ENCODE measurements at places on chromosomes 13 and 19. TPM values are rescaled to one million over a fixed set of nuclear protein-coding genes. Genes with fewer than 3 reads are reported as not detected.

DNA sequence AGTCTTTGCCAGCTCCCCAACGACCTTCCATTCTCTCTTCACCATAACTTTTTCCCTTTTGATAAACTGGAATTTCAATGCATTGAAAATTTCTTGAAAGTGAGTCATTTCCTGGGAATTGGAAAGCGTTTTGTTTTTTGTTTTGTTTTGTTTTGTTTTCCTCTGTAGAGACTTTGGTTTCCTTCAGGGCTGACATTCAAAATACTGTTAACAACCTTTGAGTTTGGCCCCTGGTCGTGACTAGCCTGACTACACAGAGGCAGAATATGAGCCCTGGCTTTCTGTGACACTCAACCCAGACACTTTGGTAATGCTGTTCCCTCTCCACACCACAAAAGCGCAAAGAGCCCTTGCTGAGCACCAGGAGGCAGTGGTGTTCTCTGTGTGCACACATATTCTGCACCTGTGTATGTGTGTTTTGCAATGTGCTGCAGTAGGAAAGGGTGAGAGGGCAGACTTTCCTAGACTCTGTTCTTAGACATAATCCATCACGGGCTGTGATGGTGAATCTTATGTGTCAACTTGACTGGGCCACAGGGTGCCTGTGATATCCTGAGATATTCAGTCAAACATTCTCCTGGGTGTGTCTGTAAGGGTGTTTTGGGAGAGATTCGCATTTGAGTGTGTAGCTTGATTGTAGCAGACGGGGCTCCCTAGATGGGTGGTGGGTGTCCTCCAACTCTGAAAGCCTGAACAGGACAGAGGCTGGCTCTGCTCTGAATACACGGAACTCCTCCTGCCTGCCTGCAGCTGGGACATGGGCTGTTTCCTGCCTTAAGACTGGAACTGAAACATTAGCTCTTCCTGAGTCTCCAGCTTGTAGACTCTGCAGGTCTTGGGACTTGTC lies 29.5 kb upstream of the ANKRD10 start:
- no peak for DNase-seq

GRCh38 chr19:39412100-39412866 lies at the start of gene PLEKHG2:
TSS of gene PLEKHG2 (plus strand) at chr19:39412669. CDS start at chr19:39414087, 1,418 bp downstream.
- peak; percentile 99 for DNase-seq

- DNase-seq: peak; percentile 54
Measured at GRCh38 chr13:111282425-111282824, 38.0 kb upstream of the TEX29 start.

DNA sequence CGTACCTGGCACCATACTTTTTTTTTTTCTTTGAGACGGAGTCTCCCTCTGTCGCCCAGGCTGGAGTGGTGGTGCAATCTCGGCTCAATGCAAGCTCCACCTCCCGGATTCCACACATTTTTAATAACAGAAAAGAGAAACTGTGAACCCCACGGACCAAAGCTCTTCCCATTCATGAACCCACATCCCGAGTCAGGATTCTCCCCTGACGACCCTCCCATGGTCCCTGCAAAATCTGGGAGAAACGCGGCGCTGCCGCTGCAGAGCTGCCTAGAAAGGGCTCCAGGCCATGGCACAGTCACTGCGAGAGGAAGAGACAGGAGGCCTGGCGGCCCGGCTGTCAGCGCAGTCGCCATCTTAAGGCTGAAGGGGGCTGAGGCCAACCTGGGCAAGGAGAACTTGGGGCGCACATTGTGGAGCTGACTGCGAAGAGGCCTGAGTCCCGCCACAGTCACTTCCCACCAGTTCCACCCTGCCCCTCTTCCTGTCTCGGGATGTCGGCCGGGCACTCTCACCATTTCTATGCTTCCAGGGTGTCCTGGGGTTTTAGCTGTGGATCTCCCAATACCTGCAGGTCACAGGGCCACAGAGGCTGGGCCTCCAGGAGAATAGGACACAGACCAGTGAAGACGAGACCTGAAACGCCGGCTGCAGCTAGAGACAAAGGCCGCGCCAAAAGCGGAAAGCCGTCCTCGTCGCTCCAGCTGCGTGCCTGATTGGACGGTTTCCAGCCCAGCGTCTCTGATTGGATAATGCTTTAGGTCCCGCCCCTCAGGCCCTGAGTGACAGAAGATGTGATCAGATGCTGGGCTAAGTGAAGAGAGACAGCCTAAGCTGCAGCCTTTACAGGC lies 71.0 kb downstream of the ZNF486 start:
- DNase-seq: peak; percentile 94

GRCh38 chr13:53240401-53241025 lies 211.9 kb downstream of the OLFM4 start:
- DNase-seq: no peak

DNA sequence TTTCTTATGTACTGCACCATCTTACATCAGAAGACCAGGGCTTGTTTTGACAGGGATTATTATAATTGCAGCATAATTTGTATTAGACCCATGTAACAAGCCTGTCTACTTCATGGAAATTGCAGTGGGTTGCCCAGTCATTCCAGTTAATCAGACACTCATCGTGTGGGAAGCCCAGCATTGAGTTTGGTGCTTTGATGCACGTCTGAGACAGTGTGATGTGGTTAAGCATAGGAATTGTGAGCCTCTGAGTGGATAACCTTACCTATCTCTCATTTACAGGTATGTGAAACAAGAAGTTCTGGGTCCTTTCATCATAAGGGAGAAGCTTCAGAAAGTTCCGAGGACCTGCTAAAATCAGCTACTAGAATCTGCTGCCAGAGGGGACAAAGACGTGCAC lies 12.8 kb downstream of the RGCC start:
- no peak for DNase-seq

- no peak for DNase-seq
Measured at GRCh38 chr13:46874006-46874405, 22.8 kb downstream of the HTR2A start.

DNA sequence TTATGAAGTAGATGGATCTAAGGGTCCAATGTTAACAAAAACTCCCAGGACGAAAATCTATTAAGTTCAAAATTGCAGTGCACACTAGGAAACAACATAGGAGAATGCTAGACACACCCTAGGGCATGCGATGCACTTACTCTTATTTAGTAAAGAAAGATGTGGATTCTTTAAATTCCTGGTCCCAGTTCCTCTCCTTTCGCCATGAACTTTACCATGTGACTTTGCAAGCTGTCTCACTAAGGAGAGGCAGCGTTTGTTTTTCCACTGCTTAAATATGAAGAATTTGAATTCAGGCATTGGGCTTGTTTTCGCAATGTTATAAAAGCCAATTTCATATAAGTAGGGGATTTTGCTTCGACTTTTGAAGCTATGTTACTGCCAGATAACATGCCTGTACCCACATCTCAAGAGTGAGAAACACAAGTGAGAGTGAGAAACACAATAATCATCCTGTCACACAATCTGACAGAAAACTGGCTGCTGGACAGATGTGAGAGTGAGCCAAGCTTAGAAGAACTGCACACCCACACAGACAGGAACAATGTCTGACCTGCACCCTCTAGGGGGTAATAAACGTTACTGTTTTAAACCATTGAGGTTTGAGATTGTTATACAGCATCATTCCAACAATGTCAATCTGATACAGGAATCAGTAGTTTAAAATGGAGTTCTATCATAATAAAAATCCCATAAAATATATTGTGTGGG lies 1308.4 kb downstream of the SLITRK5 start:
- DNase-seq: no peak

DNA sequence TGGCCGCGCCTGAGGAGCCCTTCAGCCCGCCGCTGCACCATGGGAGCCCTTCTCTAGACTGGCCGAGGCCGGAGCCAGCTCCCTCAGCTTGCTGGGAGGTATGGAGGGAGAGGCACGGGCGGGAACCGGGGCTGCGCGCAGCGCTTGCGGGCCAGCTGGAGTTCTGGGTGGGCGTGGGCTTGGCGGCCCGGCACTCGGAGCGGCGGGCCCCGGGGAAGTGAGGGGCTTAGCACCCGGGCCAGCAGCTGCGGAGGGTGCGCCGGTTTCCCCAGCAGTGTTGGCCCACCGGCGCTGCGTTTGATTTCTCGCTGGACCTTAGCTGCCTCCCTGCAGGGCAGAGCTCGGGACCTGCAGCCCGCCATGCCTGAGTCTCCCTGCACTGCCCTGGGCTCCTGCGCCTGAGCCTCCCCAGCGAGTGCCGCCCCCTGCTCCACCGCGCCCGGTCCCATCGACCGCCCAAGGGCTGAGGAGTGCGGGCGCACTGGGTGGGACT lies 1890.0 kb upstream of the PCDH20 start:
- no peak for DNase-seq

DNA sequence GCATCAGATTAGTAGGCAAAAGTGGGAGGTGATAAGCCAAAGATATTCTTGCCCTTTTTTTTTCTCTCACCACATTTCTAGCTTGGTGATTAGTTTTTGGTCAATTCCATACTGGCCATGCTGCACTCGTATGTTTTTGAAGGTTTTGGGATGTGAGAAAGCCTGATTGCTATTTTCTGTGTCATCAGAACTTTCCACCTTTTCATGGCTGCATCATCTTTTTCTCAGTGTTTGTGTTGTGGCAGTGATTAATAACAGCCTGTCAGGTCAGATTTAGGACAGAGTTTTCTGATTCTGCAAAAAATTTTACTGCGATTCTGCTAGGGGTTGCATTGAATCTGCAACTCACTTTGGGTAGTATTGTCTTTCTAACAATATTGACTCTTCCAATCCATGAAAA lies 32.9 kb downstream of the PSG1 start:
- no peak for DNase-seq

DNA sequence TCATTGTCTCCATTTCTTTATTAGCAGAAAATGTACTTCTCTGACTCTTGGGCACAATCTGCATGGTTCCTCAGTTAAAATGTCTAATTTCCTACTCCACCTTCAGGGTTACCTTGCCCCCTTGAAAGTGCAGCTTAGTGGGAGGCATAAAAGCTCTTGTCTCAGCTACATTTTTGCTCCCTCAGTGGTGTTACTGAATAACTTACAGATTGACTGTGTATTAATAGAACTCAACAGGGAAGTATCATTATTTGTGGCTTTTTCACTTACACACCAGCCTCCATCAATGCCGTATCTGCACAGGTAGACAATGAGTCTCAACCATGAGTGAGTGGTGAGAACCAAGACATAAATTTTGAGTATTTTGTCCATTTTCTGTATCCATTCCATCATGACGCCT lies 456.2 kb upstream of the MIR17HG start:
- no peak for DNase-seq

DNA sequence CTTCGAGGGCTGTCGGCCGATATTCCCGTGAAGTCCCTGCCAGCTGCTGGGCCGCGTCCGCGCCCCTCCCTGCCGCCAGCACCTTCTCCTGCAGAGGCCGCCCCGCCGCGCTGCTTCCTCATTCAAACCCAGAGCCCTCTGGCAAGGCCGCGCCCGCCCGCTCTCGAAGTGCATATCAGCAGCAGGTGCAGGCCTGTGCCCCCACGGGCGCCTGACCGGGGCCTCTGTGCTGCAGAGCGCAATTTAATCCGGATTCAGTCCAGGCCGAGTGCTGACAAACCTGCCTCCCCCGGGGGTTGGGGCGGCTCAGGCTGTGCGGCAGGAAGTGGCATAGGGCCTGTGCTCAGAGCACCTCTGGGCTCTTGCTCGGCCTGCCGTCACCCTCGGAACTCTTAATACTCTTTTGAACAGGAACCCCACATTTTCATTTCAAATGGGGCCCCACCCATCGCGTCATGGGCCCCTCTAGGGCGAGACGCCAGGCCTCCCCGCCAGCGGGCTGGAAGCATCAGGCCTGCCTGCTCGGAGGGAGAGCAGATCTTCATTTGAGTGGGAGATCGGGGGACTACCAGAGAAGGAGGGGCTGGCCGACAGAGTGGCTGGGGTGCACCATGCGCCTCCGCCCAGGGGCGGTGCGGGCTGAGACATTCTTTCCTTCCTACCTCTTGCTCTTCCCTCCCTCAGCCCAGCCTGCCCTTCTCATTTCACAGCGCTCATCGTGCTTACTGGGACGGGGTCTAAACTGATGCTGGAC lies 125.7 kb downstream of the TNFRSF19 start:
- DNase-seq: peak; percentile 61

- no peak for DNase-seq
Measured at GRCh38 chr19:41652250-41652649, 25.4 kb upstream of the CEACAM4 start.

GRCh38 chr19:12287958-12288500 lies 6.7 kb downstream of the ZNF44 start:
- no peak for DNase-seq

DNA sequence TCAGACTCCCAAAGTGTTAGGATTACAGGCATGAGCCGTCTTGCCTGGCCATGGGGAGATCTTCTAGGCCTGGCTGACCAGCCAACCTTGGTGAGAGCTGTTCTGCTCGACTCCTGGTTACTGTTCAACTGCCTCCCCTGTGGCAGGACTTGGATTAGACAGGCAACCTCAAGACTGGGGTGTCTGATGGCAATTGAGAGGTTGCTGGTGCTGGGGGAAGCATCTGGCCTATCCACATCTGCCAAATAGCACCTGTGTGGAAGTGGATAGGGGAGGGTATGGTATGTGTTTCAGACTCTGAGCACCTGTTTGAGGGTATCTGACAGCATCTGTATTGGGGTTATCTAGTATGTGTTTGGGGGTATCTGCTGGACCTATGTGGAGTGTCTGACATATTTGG lies 44.7 kb downstream of the ARHGEF18 start:
- DNase-seq: no peak

GRCh38 chr13:67069117-67069767 lies 160.9 kb downstream of the PCDH9 start:
- no peak for DNase-seq

DNA sequence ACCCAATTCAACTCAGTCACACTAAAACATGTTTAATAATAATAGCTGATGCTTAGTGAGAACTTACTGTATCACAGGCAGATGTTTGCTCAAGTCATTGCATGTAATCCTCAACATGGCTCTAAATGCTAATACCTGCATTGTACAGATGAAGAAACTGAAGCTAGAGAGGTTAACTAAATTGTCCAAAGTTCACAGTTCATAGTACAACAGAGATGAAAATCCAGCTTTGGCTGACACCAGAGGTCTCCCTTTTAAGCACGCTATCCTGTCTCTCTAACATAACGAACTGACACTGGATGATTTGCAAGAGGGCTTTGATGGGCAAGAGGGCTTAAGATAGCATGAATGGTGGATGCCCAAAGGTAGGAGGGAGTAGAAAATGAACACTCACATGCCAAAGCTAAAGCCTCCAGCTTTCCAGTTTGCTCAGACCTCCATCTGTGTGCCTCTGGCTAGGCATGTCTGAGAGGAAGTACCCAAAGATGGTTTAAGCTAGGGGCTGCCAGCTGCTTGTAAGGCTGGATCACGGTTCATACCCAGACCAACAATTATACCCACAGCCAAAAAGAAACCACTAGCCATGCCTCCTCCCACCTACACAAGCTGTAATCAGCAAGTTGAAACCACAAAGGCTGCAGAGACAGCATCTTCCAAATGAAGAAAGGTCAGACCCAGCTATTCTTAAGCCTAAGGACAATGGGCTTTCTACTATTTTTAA lies 196.9 kb upstream of the UBL3 start:
- DNase-seq: no peak

MAG gene
- total RNA-seq: not detected

ZNF835 gene
- total RNA-seq: 3.9 TPM

IGFL1 gene
- 1.9 TPM for total RNA-seq

RUBCNL gene
- 4.2 TPM for total RNA-seq

CBY2 gene
- not detected for total RNA-seq

CATSPERD gene
- total RNA-seq: not detected

Measured in ureter (tissue), 1 donor.